Activated CD4-positive, alpha-beta T cell treated with anti-CD3 and anti-CD28 coated beads, Interleukin-10, Interleukin-2, amounts not matched to agents 100 ng/mL and 50 ng/mL, durations not matched to agents 16 hours and 8 hours (primary cell): ENCODE measurements at places on chromosomes 2 and 18.

DNA sequence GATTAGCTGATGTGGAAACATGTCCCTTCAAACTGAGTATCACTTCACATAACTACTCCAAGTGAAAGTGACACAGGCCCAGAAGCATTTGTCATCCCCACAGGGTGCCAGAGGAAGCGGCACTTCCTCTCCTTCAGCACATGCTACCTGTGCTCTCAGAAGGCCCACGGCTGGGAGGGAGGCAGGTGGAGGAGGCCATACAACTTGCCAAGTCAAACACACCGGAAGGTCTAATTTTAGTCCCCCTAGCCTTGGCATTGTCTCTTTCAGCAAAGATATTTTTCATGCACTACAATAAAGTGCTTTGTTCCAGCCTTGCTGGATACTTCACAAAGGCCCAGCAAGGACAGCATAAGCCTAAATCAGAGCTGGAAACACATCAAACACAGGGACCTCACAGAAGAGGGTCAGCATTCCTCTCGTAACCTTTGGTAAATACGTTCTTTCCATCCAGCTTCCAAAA is 38.0 kb downstream of the VSNL1 start:
- no peak for DNase-seq

- no peak for DNase-seq
Measured at GRCh38 chr2:172877826-172878225, 142.2 kb downstream of the RAPGEF4 start.

- no peak for DNase-seq
Measured at GRCh38 chr2:141468761-141469160, 662.1 kb downstream of the LRP1B start.

- DNase-seq = no peak
Measured at GRCh38 chr2:240640939-240641338, 15.7 kb downstream of the GPR35 start.

DNA sequence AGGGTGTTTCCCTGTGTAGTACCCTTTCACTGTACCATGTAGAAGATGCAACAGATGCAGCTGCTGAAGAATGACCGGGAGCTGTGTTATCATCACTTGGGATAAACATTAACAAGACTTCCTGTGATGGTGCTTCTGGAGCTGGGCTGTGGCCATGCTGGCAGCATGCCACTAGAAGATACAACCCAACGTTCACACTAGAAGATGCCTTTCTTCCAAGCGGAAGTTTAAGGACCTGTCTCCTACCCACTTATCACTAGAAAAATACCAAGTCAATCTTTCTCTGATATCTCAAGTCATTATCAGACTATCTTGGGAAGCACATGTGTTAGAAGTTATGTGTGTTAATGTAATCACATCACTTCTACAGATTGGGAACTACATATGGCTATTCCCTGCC is 953.5 kb downstream of the CNTNAP5 start:
- no peak for DNase-seq
